ENCODE measurements at places on chromosomes 3 and 15. TPM values are rescaled to one million over a fixed set of nuclear protein-coding genes. Genes with fewer than 3 reads are reported as not detected.

The RGMA gene
- 3.6 TPM for total RNA-seq

The HACL1 gene
- 7.5 TPM for total RNA-seq

The SNAP23 gene
- 88.9 TPM for total RNA-seq

The CELSR3 gene
- 0.26 TPM for total RNA-seq

Measured in SJSA1 (cell line).